ENCODE measurements at places on chromosomes 5 and 9. TPM values are rescaled to one million over a fixed set of nuclear protein-coding genes. Genes with fewer than 3 reads are reported as not detected.

The YTHDC2 gene
- 28.7 TPM for total RNA-seq

The SEMA5A gene
- total RNA-seq: 81.0 TPM

The TMEM215 gene
- total RNA-seq: not detected

The C7 gene
- 77.4 TPM for total RNA-seq

The EDIL3 gene
- 34.1 TPM for total RNA-seq

The GPR150 gene
- 0.60 TPM for total RNA-seq

The DMRT3 gene
- total RNA-seq: not detected

The PCDHA8 gene
- not detected for total RNA-seq

The ZNF618 gene
- 8.6 TPM for total RNA-seq

The ABCA1 gene
- 67.3 TPM for total RNA-seq

- no peaks in the 10 kb centered on the region for H3K27me3 ChIP-seq
- no peaks in the 10 kb centered on the region for H3K4me1 ChIP-seq
Measured at GRCh38 chr5:73822278-73822988, 196.4 kb downstream of the ARHGEF28 start.

DNA sequence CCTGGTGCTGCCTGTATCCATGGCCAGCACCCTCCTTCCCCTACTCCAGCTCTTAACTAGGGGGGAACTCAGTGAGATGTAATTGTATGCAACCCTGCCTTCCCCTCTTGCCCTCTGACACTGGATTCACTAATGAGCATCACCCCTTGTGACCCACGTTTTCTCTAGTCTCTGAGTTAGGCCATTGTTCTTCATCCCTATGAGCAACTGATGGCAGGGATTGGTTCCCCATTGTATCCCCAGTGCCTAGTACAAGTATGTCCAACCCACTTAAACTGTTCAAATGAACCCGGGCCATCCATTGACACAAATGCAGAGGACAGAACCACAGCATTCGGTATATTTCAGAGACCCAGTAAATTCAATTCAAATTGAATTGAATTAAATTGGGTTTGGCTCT, 77.6 kb upstream of the ASTN2 start:
- no peak for DNase-seq
- peaks cover 11% of the 10 kb centered on the region for H3K4me1 ChIP-seq
- no peak overlapping the region for H3K27ac ChIP-seq
- no peaks in the 10 kb centered on the region for H3K36me3 ChIP-seq

GRCh38 chr9:120032639-120033038, 547.3 kb downstream of the CDK5RAP2 start:
- no peak for DNase-seq
- H3K36me3 ChIP-seq: no peaks in the 10 kb centered on the region
- no peaks in the 10 kb centered on the region for H3K27me3 ChIP-seq
- H3K4me1 ChIP-seq: no peaks in the 10 kb centered on the region
- no peak overlapping the region for H3K4me3 ChIP-seq

DNA sequence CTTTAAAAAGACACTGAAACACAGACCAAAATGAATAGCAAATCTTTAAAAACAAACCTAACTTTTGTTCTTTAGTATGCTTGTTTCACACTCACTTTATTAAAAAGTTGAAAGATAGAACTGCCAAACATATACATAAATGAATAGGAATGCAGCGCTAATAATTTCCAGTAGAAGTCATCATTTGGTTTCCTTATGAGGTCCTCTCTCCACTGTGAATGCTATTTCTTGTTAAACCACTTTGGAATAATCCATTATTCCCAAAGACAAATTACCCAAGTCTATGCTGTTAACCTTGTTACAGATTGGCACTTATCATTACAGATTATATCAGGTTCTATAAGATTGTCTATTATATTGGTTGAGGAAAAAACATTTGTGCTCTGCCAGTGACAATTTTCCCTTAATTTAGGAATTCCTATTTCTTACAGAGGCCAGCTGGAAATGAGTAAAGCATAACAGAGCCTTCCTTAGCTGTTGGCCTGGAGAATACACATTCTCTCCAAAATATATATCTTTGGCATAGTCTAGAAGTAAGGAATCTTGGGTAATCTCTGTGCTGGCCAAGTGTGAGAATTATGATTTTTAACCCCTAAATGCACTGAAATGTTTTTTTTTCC, 29.3 kb upstream of the MINAR2 start:
- no peak overlapping the region for H3K27ac ChIP-seq
- H3K4me3 ChIP-seq: no peak overlapping the region
- no peak for DNase-seq
- no peaks in the 10 kb centered on the region for H3K27me3 ChIP-seq

DNA sequence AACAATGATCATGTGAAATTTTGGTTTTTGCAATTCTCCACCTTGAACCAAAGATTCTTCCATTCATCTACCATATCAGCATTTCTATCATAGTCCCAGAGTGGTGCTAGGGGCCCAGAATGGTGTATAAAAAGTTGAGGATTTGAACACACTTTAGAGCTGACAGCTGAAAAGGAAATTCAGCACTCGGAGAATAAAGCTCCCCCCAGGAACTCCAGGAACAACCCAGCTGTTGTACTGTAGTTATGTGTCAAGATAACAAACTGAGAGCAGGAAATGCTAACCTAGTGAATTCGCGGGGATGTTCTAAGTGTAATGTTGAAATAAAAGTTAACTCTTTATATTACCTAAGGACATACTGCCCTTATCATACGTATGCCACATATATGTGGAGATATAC, 216.7 kb downstream of the NFIB start:
- H3K36me3 ChIP-seq: no peaks in the 10 kb centered on the region
- no peak for DNase-seq
- no peaks in the 10 kb centered on the region for H3K4me1 ChIP-seq
- H3K4me3 ChIP-seq: no peak overlapping the region

GRCh38 chr5:133977161-133977787, 8.8 kb upstream of the C5orf15 start:
- DNase-seq: no peak
- H3K27me3 ChIP-seq: no peaks in the 10 kb centered on the region

DNA sequence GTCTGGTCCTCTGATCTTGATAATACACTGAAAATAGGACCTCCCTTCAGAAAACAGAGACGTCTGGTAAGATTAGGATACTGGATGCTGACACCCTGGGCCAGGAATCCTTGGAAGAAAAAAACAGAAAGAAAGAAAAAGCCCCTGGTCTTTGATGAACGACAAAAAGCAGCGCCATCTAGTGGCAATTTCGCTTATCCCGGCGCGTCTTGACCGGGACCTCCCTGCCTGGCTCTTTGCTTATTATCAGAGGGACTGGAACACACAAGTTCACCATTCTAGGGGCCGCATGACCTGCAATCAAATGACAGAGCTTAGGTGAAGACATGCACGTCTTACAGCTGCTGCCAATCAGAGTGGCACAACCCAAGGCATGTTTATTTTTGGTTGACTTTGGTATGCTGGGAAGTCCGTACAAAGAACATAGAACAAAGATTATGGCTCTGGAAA, 114.9 kb upstream of the NFIB start:
- H3K4me3 ChIP-seq: no peak overlapping the region
- no peaks in the 10 kb centered on the region for H3K36me3 ChIP-seq
- no peak overlapping the region for H3K27ac ChIP-seq
- peak; percentile 58 for DNase-seq
- H3K27me3 ChIP-seq: no peaks in the 10 kb centered on the region

DNA sequence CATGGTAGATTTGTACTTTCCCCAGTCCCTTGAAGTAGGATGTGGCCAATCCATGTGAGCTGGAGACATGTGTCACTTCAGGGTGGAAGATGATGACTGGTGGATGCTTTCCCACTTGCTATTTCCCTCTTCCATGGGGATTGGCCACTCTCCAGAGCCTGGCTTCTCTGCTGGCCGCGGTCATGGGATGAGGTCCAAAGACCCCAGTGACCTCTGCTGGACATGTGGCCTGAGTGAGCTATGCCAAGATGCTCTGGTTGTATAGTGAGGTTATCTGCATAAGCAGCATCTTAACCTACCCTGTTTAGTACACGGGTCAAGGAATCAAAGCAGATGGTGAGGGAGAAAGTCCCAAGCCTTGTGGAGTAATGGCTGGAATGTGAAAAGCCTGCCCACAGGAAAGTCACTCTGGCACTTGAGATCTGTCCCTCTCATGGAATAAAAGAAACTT, 47.1 kb downstream of the SH3PXD2B start:
- H3K4me3 ChIP-seq: no peak overlapping the region
- H3K4me1 ChIP-seq: peaks cover 15% of the 10 kb centered on the region
- DNase-seq: no peak
- H3K27me3 ChIP-seq: no peaks in the 10 kb centered on the region

DNA sequence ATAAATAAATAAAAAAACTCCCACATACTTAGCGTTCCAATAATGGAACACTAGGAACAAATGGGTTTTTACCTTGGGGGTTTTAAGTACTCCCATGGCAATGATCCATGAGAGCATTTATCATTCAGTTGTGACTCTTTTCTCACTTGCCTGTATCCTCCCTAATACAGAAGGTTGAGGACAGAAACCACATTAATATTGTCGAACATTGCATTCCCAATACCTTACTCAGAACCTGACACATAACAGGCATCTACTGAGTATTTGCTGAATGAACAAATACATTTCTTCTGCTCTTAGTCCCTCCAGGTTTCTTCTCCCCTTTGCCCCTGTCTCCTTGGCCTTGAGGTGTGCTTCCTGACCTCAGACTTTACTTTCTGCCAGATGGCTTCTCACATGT, 175.9 kb downstream of the CEMIP2 start:
- H3K27me3 ChIP-seq: no peaks in the 10 kb centered on the region
- no peak overlapping the region for H3K4me3 ChIP-seq
- no peaks in the 10 kb centered on the region for H3K36me3 ChIP-seq
- no peak for DNase-seq
- no peak overlapping the region for H3K27ac ChIP-seq
- H3K4me1 ChIP-seq: no peaks in the 10 kb centered on the region

- no peaks in the 10 kb centered on the region for H3K4me1 ChIP-seq
- no peak for DNase-seq
- no peak overlapping the region for H3K4me3 ChIP-seq
- H3K27me3 ChIP-seq: peaks cover 35% of the 10 kb centered on the region
Measured at GRCh38 chr5:175728885-175729828, 71.3 kb downstream of the HRH2 start.

DNA sequence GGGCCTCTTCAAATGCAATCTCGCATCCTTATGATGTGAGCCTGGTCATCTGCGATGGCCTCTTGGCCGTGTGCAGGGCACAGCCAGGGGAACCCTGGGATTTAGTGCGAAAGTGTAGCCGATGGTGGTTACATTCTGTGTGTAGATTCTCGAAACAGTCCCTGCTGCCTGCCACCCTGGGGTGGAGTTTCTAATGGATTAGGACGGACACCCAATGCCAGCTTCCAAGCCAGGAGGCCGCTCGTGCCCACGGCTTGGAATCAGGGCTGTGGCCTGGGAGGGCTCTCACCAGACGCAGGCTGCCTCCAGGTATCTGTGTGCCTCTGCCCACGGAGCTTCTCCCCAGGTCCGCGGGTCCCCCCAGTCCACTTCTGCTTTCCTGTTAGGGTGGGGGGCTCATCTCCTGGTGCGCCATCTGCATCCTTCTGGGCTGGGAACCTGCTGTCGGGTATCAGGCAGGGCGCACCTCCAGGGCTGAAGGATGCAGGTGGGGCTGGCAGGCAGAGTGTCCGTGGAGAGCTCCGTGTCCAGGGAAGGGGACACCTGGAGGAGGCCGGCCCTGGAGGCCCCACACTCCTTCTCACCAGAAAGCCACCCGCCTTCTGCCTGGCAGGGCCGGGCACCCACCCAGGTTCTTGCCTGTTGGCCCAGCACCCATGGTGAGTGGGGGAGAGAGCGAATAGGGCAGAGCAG, 3.4 kb upstream of the SLC12A7 start:
- no peak for DNase-seq
- no peaks in the 10 kb centered on the region for H3K27me3 ChIP-seq
- no peaks in the 10 kb centered on the region for H3K36me3 ChIP-seq
- peaks cover 25% of the 10 kb centered on the region for H3K4me1 ChIP-seq
- no peak overlapping the region for H3K27ac ChIP-seq

DNA sequence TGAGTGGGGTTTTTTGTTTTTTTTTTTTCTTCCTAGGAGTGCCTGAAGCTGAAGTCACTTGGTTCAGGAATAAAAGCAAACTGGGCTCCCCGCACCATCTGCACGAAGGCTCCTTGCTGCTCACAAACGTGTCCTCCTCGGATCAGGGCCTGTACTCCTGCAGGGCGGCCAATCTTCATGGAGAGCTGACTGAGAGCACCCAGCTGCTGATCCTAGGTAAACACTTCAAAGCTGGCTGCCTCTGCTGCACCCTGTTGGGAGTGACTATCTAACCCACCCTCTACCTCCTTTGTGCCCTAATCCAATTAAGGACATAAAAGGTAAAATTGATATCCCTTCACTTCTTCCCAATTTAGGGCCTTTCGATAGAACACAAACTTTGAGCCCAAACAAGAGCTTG, 206.8 kb downstream of the SAXO1 start:
- DNase-seq: no peak
- no peaks in the 10 kb centered on the region for H3K36me3 ChIP-seq
- peaks cover 18% of the 10 kb centered on the region for H3K4me1 ChIP-seq
- H3K27me3 ChIP-seq: no peaks in the 10 kb centered on the region
- H3K4me3 ChIP-seq: no peak overlapping the region

DNA sequence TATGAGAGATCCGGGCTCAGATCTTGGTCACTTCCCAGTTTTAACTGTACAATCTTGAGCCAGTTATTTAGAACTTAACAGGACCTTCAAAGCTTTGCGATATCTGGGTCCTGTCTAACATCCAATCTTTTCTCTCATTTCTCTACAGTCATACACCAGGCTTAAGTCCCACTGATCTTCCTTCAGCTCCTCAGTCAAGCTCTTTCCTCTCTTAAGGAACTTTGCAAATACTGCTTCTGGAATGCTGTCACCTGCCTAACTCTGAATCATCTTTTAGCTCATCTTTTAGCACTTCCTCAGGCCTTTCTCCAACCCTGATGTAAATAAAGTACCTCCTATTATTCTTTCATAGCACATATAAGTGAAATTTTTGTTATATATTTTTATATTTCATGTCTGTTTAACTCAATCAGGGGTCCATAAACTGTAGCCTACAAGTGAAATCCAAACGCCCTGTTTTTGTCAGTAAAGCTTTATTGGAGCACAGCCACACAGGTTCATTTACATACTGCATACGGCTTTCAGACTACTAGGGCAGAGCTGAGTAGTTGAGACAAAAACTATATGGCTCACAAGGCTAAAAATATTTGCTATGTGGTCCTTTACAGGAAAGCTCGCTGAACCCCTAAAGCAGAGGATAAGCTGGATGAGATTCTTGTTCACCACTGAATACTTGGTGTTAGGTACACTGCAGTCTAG, 63.5 kb downstream of the MEF2C start:
- DNase-seq: no peak
- H3K27me3 ChIP-seq: no peaks in the 10 kb centered on the region
- no peaks in the 10 kb centered on the region for H3K36me3 ChIP-seq
- peaks cover 10% of the 10 kb centered on the region for H3K4me1 ChIP-seq
- no peak overlapping the region for H3K27ac ChIP-seq

DNA sequence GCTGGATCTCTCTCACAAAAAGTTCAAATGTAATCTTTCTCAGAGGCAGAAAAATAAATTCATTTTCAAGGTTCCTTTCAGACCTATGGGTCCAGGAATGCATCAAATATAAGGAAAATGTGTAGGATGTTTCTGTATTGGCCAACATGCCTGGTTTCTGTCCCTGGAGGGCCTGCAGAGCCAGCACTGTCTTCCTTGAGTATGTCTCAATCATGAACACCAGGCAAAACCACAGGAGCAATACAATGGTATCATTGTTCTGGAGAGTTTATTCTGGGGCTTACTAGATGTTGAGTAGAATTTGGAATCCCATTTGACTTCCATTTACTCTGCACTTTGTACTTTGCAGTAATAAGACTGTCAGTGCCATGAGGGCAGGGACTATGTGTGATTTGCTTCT, 23.5 kb downstream of the INSYN2B start:
- no peaks in the 10 kb centered on the region for H3K4me1 ChIP-seq
- DNase-seq: no peak
- H3K27ac ChIP-seq: no peak overlapping the region
- no peaks in the 10 kb centered on the region for H3K36me3 ChIP-seq
- H3K27me3 ChIP-seq: no peaks in the 10 kb centered on the region
